ENCODE measurements at places on chromosomes 2 and 18. TPM values are rescaled to one million over a fixed set of nuclear protein-coding genes. Genes with fewer than 3 reads are reported as not detected.

FAM237A gene
- total RNA-seq = not detected

- H3K36me3 ChIP-seq = no peaks in the 10 kb centered on the region
- H3K27ac ChIP-seq = no peak overlapping the region
- H3K4me3 ChIP-seq = no peak overlapping the region
Measured at GRCh38 chr2:54803783-54804751, 80.6 kb downstream of the EML6 start.

GRCh38 chr2:70886541-70886987 lies 49.1 kb upstream of the ATP6V1B1 start:
- no peaks in the 10 kb centered on the region for H3K36me3 ChIP-seq
- H3K27me3 ChIP-seq = peaks cover 83% of the 10 kb centered on the region
- no peak for DNase-seq
- H3K4me3 ChIP-seq = peak overlapping the region; percentile 66
- peaks cover 20% of the 10 kb centered on the region for H3K4me1 ChIP-seq
- no peak overlapping the region for H3K27ac ChIP-seq

- H3K36me3 ChIP-seq = no peaks in the 10 kb centered on the region
- peaks cover 33% of the 10 kb centered on the region for H3K27me3 ChIP-seq
- H3K4me3 ChIP-seq = no peak overlapping the region
- H3K27ac ChIP-seq = no peak overlapping the region
- DNase-seq = no peak
- H3K4me1 ChIP-seq = no peaks in the 10 kb centered on the region
Measured at GRCh38 chr2:236157366-236157765, 10.8 kb downstream of the GBX2 start.

DNA sequence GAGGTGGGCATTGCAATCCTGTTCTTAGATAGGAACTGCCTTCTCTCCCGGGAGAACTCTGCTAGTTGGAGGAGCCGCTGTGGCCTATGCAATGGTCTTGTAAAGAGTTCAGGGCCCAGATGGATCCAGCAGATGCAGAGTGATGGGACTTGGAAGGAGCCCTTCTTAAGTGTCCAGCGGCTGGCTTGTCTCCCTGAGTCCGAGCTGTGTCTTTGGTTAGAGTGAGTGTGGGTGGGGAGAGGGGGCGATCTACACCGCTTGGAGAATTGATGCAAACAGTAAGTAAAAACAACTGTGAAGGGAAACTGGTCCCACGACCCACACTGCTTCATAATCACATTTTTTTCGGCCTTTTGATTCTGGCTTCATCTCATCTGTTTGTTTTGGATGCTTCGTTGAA lies 89.8 kb upstream of the CYRIA start:
- peaks cover 6% of the 10 kb centered on the region for H3K27me3 ChIP-seq
- no peaks in the 10 kb centered on the region for H3K4me1 ChIP-seq
- H3K36me3 ChIP-seq = no peaks in the 10 kb centered on the region
- H3K4me3 ChIP-seq = no peak overlapping the region

DNA sequence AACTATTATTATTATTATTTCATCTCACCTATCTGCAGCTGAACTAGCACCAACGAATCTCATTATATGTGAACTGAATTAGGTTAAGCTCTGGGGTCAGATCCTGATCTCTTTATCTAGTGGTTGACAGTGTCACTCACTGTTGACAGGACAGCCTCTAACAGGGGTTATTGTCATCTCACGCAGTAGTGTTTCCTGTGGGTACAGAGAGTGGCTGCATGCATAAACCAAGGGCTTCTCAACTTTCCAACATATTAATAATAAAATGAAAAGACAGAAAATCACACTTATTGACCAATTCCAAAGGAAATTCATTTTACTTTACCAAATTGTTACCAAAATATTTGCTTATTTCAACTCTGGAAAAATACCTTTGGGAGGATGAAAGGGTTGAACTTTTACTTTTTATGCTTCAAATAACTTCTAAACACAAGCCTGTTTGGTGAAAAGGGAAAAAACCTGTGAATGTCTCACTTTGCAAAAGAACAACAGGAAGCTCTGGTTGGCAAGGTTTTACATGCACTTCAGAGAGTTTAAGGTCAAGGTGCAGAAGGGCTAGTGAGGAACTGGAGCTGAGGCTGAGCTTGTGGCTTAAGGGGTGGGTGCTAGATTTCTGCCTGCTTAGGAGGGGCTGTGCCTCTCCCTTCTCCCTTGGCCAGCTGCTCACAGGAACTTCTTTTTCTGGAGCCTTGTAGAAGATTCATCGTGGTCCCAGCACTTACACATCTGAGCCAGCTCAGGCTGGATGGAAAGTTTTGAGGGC lies 72.6 kb downstream of the CTAGE1 start:
- no peak overlapping the region for H3K4me3 ChIP-seq
- H3K27me3 ChIP-seq = peaks cover 39% of the 10 kb centered on the region
- H3K36me3 ChIP-seq = no peaks in the 10 kb centered on the region
- no peak for DNase-seq
- no peak overlapping the region for H3K27ac ChIP-seq
